NAMALWA (cell line): ENCODE measurements at places on chromosomes 5 and 9.
A peak's percentile ranks its signal among the peaks of the same experiment; 100 is the strongest.

DNA sequence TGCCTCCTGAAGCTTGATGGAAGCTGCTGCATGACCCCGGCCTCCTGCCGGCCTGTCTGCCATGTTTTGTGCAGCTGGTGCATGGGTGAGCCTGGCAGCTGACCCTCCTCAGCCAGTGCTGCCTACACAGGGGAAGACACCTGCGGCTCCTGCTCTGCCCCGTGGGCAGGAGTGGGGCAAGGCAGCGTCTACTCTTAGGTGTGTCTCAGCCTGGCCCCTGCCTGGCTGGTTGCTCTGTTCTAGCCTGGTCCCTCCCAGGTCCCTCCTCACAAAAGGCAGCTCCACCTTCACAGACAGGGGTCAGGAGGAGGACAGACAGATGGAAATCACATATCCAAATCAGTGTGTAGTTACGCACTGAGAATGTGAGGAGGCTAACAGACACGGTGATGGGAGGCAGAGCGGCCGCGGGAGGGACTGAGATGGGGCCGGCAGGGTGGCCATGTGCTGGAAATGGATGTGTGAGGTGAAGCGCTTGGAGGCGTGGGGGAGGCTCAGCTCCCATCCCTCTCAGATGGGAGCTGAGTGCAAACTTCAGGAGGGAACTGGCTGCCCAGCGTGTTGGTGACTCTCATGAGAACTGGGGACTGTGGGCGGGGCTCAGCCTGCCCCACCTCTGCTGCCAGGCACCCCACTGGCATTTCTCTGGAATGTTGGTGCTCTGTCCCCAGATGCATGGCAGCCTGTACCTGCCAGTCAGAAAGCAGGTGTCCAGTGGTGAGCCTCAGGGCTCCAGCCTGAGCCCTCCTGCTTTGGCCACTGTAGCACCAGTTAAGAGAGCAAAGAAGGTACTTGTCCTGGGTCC, 43.4 kb downstream of the PPARGC1B start:
- no peak for DNase-seq

DNA sequence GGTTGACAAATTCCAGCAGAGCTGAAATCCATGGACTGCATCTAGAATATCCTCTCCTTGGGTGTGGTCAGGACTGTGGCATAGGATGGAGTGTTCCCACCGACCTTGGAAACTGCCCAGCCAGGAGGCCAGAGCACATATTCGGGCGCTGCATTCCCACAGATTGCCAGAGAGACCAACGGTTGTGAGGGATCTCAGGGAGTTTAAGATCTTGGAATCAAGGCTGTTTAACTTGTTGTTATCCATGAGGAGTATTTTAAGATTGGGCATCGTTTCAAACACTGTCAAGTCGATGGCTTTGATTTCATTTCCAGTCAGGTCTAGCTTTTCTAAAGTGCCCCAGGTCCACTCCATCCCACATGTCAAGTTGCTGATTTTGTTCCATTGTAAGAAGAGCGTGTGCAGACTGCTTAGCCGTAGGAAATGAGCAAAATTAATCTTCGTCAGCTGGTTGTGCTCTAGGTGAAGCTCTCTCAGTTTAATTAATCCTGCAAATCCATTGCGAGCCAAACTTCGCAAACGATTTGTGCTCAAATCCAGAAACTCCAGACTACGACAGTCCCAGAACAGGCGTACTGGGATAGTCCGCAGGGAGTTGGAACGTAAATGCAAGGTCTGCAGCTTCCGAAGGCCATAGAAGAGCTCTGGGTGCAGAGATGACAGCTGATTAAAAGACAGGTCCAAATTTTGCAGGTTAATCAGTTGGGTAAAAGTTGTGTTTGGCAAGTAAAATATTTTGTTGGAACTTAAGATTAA, 1.5 kb downstream of the LRRTM2 start:
- no peak for DNase-seq

GRCh38 chr5:94524841-94525697, 93.3 kb downstream of the KIAA0825 start:
- DNase-seq, result peak; percentile 68

- DNase-seq, result no peak
Observed at GRCh38 chr5:6812800-6813731, 99.8 kb downstream of the TENT4A start.

DNA sequence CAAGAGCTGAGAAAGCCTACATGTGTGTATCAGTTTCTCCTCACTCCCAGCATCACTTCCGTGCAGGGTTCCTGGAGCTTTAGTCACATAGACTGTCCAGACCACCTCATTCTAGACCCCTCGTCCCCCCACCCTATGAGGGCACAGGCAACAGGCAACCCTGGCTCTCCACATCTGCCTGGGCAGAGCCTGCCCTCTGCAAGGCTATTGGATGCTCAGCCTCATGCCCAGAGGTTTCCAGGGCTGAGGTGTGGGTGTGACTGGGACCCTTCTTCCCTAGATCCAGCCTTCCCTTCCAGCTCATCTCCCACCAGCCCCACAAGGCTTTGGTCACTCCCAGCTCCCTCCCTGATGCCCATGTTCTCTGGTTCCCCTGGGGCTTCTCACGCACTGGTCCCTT, 161.4 kb downstream of the PAX5 start:
- no peak for DNase-seq

DNA sequence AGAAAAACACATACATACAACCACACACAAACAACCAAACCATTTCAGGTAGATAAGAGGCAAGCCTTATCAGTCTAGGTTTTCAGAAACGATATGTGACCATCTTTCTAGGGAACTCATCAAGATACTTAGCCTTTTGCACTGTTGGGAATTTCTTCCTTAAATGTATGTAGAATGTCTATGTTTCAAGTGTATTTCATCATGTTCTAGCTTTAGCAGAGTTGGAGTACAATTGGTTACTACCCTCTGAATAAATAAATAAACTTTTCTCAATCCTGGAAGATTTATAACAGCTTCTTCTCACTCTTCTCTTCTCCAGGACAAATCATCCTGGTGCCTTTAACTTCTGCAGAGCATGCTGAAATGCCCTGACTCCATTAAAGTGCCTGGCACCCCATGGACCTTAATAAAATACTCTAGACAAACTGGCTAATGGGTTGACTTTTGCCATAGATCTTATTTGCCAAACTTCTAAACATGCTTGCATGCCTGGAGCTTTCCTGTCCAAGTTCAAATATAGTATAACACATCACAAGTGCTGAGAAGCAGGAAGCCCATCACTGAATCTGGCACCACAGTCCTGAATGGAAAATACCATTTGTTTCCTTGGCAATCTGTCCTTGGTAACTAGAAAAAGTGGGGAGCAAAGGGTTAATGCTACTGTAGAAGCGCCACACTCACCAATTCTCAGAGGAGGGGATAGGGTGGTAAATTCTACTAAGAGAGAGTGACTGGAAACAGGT, 33.1 kb upstream of the ZNF462 start:
- no peak for DNase-seq
